NCI-H69 (cell line): ENCODE measurements at places on chromosomes 13 and 19.
A peak's percentile ranks its signal among the peaks of the same experiment; 100 is the strongest.

DNA sequence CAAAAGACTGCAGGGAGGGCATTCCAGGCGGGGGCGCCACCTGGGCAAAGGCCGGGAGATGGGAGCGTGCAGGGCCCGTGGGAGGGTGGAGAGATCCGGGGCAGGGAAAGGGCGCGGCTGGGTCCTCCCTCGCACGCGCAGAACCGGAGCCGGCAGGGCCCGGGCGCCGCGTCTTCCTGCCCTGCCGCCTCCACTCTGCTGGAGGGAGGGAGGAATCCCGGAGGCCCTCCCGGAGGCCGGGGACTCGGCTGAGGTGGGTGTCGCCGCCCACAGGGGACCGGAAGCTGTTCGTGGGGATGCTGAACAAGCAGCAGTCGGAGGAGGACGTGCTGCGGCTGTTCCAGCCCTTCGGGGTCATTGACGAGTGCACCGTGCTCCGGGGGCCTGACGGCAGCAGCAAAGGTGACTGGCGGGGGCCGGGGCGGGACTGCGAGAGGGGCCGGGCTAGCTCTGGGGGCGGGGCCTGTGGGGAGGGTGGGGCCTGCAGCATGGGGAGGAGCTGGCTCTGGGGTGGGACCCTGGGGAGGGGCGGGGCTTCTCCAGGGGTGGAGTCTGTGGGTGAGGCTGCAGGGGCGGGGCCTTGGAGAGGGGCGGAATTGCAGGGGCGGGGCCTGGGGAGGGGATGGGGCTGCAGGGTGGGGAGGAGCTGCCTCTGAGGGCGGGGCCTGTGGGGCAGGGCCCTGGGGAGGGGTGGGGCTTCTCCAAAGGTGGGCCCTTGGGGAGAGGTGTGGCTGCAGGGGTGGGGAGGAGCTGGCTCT lies 51.3 kb downstream of the CELF5 start:
- DNase-seq, result peak; percentile 96

DNA sequence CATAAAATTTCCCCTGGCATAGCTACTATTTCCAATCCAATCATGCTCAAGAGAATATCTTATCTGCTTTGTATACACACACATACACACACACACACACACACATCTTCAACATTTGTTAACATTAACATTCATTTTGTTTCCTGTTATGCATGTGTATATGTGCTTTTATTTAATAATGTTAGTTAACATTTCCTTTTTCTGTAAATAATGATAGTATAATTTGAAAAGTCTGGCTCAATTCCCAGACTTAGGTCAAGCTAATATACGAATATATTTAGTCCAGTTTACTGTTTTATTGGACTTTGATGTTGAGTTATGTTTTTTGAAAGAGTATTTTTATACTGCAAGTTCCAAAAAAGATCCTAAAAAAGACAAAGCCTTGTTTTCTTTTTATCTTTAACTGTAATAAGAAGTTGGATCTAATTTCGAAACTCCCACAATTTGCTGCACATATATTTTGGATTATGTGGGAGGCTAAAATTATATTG lies 1072.4 kb downstream of the EFNB2 start:
- DNase-seq, result no peak

- DNase-seq, result no peak
These were observed 23.5 kb upstream of the DCLK1 start for GRCh38 chr13:36154567-36155291.

DNA sequence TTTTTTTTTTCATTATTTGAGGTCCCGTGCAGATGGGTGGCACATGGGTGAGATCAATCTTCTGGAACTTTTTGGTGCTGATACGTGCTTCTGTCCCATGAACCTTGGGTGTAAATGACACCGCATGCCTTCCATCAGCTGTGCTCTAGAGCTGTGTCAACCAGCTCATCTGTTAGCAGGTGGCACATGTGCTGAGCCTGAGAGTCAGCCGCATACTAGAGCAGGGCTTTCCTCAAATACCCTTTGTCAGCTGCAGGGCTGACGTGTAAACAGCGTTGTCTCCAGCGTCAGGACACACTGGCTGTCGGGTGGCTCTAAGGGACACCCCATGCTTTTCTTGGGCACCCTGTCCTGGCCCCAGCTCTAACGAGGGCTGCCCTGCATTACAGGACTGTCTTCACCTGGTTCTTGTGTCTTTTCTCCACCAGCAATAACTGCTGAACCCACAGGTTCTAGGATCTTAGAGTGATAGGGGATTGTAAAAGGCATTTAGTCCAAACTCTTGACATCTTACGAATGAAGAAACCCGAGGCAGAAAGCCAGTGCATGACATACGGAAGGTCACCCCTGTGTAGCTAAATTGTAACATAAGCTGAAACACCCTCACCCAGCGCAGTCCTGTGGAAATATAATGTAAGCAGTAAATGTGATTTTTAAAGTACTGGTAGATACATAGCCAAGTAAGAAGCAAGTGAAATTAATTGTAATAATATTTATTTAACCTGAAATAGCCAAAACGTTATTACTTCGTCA lies 119.5 kb downstream of the LRCH1 start:
- DNase-seq, result no peak

DNA sequence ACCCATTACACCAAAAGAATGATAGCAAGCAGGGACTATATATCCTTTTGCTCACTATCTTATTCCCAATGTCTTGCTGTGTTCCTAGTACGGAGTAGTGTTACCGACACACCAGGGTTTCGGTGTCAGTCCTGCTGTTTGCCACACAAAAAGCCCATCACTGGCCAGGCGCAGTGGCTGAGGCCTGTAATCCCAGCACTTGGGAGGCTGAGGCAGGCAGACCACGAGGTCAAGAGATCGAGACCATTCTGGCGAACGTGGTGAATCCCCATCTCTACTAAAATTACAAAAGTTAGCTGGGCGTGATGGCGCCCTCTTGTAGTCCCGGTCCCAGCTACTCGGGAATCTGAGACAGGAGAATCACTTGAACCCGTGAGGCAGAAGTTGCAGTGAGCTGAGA lies 1467.3 kb upstream of the MIR17HG start:
- no peak for DNase-seq
